ENCODE measurements at places on chromosomes 4 and X.

- no peak for DNase-seq
These were observed 160 bp downstream of the LCORL start for GRCh38 chr4:18021470-18021719.

- no peak for DNase-seq
These were observed at the start of gene STARD8 for GRCh38 chrX:68647156-68647957. Gene STARD8 (plus strand): TSS chrX:68647666. CDS start chrX:68647883, 217 bp downstream.

DNA sequence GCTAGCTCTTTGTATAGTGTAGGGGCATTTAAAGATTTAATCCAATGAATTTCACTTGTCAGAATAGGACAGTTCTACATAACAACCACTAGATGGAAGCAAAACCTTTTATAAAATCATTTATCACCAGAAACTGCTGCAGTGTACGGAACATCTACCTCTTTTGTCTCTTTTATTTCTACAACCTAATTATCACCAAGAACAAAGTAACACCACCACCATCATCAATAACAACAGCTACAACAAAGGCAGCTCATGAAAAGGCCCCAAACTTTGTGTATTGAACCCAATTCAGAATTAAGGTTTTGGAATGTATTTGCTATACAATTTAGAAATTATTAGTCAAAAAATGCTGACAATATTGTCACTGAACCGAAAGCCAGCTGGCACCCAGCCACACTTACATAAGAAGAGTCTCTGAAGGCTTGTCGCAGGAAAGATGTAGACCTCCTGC lies 260.9 kb upstream of the RPS6KA3 start:
- DNase-seq, result no peak

DNA sequence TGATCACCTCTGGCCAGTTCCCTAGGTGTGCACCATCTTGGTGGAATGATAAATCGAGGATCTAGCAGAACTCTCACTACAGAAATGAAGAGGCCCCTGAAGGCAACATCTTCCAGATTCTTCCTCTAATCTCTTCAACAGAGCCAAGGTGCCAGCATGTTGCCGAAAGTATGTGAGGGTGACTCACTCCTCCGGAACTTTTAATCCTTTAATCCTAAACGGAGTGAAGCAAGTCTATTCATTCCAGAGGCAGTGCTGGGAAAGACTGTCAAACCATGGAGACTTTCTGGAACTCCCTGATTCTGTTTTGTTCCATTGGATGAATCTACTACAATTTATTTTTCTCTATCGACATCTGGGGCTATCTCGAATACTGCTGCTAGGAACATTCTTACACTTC lies 68.7 kb downstream of the SUPT20HL2 start:
- DNase-seq, result no peak

GRCh38 chrX:123422875-123423274 lies 238.8 kb downstream of the GRIA3 start:
- DNase-seq, result no peak

GRCh38 chrX:47915886-47916493 lies 79.3 kb downstream of the ZNF81 start:
- DNase-seq, result no peak

DNA sequence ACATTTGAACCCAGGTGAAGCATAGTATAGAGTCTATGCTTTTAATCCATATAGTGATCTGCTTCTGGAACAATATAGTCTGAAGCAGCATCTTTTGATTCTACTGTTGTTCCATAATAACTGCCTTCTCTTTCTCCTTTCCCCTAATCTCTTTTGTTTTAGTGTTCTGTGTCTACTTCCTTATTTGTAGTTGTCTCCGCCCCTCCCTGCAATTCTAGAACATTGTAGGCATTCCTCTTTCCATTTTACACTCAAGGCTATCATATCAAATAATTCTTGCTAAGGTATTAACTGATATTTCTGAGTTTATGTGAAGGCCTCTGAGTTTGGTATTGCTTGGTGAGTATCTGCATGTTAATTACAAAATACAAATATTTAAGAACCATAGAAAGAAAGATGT lies 11.6 kb downstream of the BLTP1 start:
- DNase-seq, result no peak

DNA sequence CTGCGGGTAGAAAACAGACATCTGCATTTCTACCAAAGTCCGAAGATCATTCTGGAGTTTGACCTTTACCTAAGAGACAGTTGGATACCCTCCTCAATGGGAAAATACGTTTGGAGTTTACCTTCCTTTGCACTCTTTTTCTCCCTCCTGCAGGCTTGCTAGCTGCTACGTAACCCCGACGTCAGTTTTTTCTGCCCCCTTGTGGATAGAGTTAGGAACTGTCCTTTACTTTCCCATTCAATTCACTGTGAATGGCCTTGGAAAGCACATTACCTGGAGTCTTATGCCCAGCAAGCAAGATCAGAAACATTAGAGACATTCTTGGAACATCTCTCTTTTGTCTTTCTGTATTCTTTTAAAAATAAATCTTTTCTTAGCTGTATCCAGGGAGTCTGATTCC lies 250.7 kb downstream of the NAP1L3 start:
- DNase-seq, result no peak

GRCh38 chr4:150591406-150591805 lies 9.5 kb downstream of the MAB21L2 start:
- no peak for DNase-seq

GRCh38 chr4:43855283-43855682 lies 593.3 kb downstream of the KCTD8 start:
- DNase-seq, result no peak

GRCh38 chr4:24229978-24230377 lies 340.1 kb upstream of the PPARGC1A start:
- DNase-seq, result no peak

DNA sequence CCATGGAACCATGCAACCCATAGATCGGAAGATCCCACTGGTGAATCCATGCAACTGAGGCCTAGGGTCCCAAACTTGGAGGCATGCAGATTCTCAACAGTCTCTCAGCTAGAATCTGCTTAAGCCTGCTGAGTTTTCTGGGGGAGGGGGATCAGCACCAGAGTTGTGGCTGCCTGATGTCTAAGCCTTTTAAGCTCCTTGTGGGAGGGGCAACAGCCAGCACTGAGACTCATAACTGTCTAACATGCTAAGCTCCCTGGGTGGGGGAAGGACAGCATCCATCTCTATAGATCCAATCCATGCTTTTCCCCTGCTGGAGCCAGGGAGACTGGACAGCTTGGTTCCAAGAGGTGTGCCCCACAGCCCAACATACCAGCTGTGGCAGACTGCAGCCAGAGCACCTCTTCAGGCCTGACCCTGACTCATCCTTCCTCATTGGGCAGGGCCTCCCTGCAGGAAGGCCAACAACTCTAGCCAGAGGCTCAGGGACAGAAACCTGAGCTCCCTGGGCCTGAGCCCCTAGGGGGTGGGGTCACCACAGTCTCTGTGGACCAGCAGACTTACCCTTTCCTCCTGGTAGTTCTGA lies 300.1 kb upstream of the SLC7A11 start:
- DNase-seq, result no peak

GRCh38 chrX:69231903-69232302 lies 66.7 kb upstream of the PJA1 start:
- DNase-seq, result no peak

GRCh38 chr4:30767147-30767845 lies 47.1 kb downstream of the PCDH7 start:
- DNase-seq, result no peak

DNA sequence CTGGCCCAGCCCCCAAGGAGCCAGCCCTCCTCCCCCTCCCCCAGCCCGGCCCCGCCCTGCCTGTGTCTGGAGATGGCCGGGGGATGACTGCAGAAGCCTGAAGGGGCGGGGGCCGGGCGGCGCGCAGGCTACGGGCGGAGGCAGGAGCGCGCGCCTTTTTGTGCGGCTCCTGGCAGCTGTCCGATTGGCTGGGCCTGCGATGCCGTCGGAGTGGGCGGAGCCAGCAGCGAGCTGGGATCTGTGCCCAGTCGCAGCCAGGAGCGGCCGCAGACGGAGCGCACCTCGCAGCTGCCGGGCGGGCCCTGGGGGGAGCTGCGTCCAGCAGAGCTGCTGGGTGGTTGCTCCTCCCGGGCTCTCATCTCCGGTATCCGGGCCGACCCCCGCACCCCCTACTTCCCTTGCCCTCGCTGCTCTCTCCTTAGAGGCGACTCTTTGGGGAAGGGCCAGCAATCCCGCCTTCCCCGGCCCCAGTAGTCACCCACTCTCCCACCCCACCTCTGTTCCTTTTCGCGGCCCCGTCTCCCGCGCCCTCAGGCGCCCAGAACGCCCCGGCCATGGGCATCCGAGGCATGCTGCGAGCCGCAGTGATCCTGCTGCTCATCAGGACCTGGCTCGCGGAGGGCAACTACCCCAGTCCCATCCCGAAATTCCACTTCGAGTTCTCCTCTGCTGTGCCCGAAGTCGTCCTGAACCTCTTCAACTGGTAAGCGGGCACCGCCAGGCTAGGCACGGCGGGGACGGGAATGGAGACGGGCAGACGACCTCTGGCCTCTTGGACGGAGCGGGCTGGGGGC lies at the start of gene GABRQ:
TSS of gene GABRQ (plus strand) at position 247 of the 794 bp plus-strand sequence. CDS start at position 555, 308 bp downstream.
- no peak for DNase-seq

GRCh38 chr4:125334926-125335325 lies 20.2 kb downstream of the FAT4 start:
- no peak for DNase-seq

DNA sequence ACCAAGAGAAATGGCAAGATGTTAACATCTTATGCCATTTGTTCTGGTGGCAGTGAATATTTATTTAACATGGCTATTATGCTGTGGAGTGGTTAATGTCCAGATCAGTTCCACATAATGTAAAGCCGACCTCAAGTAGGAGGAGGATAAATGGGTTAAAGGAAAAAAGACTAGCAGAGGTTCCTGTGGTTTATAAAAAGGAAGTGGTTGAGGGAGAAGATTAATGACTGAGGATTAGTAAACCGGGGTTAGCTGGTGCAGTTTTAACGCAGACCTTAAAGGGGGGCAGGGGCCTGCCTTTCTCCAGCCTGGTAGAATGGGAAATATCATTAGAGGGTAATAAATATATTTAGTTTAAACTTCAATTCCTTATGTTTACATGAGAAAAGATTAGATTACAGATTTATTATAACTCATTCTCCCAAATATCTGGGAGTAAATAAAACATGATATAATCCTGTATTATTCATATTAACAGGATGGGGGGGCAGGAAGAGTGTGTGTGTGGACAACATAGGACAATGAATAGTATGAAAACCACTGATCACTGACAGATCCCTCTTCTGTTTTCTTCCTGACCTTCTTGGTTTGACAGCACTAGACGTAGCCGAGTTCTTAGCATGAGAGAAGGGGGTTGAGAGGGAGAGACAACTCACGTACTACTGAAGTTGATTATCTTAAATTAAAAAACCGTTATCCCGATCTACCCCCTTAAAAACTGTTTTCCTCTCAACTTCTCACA lies 124.1 kb upstream of the LIMCH1 start:
- DNase-seq, result no peak

DNA sequence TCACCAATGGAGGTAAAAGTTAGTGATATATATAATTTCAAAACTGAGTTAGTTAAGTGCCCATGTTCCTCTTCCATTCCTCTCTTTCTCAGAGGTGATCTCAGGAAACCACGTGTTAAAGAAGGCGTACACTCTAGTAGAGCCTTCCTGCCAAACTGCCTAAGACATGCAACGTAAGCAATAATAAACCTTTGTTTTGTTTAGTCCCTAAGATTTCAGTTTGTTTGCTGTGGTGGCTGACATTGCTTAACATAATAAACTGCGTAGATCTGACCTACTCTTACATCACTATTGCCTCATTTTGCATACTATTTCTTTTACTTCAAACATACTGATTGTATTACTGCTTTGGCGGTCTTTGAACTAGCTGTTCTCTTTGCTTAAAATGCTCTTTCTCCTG lies 99.2 kb downstream of the JADE1 start:
- no peak for DNase-seq
